ENCODE measurements at places on chromosomes 2 and 18.

DNA sequence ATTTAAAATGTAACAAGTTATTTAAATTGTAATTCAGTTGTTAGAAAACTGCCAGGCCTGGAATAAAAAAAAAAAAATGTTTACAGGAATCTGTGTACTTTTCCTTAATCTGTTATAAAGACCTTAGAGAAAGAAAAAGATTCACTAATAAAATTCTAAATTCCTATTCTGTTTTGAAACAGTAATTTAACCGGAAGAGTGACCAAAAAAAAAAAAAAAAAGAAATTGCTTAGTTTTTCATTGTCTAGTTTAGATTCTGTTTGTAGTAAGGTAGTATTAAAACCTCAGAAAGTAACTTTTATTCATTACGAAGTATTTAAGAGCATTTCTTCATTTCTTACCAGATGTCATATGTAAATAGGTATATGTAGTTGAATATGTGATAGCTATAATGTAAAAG, 2.5 kb downstream of the REL start:
- DNase-seq, result no peak

DNA sequence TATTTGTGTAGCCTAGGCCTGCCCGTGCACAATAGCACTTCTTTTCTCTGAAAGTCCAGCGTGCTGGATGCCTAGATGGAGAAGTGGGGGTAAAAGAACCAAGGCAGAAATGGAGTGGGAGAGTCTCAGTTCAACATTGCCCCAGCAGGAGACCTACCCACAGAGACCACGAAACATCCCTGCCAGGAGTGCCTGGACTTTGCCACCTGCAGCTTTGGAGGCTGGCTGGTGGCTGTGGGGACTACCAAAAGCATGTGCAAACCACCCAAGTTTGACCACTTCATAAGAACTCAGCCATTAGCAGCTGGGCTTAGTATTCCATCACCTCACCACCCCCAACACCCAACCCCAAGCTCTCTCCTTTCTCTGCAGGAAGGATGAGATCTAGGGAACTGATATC, 416.9 kb upstream of the ID2 start:
- DNase-seq, result no peak

DNA sequence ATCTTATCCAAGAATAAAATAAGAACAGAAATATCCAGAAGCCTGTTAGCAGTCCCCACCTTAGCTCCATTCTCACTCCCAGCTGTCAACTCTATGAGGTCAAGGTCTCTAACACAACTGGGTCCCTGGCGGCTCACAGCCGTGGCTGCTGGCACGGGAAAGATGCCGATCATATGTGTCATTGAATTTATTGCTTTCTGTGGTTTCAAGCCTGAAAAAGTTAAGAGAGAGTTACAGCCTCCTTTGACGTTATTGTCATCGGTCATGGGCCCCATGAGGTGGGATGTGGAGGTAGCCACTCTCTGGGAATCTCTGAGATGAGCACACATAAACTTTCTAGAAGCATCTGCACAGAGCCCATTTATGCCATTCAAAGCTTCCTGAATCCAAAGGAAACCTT, 28.7 kb upstream of the CABLES1 start:
- no peak for DNase-seq

DNA sequence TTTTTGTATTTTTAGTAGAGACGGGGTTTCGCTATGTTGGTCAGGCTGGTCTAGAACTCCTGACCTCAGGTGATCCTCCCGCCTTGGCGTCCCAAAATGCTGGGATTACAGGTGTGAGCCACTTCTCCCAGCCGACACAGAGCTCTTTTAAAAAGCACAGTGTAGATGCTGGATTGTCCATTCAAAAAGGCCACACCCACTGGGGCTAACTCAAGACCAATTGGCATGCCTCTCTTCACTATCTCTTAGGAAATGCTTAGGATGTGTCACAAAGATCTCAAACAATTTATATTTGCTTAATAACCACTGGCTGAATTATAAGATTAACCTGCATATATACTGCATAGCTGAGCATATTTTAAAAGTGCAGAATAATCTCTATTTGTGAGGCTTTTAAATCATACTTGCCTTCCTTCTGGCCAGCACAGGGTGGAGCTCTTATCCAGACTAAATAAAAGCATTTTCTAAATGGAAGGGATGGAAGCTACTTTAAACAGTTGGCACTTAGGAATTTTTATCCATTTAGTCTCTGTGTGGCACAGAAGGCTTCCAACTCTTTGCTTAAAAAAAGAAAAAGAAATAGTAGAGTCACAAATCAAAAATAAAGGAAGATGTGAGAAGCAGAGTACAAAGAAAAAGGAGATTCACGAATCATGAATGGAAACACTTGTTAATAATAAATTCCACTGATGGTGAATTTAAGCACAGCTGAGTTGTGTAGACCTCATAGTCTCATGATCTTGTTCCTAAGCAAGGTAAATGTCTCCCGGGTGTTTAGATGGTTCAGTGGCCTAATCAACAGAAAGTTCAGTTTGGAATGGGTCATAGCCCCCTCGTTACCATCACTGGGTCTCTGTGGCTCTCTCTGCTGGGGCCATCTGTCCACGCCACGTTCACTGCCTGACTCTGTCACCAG, 22.4 kb downstream of the CRYGD start:
- DNase-seq, result no peak

DNA sequence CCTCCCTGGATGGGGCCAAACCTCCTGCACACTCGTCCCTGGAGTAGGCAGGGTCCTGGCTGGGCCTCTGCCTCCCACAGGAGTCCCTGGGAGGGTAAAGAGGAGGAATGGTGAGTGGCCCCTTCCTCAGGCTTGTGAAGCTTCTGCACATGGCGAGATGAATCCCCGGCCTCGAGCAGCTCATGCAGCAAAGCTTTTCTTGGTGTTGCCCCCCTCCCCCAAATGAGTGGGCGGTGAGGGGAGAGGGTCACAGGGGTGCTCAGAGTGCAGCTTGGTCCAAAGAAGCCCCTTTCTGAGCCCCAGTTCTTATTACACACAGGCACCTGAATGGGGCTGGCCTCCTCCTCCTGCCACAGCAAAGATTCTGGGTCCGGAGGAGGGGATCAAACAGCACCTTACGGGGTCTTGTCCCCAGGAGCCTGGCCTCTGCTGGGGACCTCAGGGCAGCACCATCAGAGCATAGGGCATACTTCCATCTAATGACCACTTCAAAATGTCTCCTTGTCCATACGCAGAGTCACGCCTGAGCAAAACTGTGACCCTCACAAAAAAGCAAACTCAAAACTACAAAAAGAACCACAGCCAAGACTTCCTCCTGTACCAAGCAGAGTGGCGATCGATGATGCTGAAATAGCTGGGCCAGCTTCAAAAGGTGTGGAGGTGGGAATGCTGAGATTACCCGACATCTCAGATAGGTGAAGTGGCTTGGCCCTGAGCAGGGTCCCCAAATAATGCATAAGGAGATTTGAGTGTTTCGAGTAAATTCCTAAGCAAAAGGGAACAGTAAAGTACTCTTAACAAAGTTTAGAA, 148.4 kb upstream of the TWIST2 start:
- DNase-seq, result no peak

GRCh38 chr2:237406371-237406895, 7.5 kb downstream of the COL6A3 start:
- DNase-seq, result no peak

GRCh38 chr2:126446106-126446695, 209.8 kb upstream of the GYPC start:
- DNase-seq, result no peak

DNA sequence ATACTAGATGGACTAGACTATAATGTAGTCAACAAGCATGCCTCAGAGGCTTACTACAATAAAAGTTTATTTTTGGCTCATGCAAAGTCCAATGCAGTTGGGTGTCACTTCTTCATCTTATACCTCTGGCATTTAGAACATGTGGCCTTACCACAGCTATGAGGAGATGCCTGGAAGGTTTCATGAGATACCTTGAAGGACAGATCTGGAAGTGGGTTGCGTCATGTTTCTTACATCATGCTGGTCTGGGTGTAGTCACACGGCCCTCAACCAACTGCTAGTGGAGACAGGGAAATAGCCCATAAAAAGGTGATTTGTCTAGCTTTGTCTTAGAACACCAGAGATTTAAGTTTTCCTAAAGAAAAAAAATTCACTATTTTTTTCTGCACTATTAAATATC, 91.7 kb upstream of the MMADHC start:
- DNase-seq, result no peak

- DNase-seq, result no peak
Measured at GRCh38 chr2:64268330-64269048, 124.3 kb upstream of the PELI1 start.

DNA sequence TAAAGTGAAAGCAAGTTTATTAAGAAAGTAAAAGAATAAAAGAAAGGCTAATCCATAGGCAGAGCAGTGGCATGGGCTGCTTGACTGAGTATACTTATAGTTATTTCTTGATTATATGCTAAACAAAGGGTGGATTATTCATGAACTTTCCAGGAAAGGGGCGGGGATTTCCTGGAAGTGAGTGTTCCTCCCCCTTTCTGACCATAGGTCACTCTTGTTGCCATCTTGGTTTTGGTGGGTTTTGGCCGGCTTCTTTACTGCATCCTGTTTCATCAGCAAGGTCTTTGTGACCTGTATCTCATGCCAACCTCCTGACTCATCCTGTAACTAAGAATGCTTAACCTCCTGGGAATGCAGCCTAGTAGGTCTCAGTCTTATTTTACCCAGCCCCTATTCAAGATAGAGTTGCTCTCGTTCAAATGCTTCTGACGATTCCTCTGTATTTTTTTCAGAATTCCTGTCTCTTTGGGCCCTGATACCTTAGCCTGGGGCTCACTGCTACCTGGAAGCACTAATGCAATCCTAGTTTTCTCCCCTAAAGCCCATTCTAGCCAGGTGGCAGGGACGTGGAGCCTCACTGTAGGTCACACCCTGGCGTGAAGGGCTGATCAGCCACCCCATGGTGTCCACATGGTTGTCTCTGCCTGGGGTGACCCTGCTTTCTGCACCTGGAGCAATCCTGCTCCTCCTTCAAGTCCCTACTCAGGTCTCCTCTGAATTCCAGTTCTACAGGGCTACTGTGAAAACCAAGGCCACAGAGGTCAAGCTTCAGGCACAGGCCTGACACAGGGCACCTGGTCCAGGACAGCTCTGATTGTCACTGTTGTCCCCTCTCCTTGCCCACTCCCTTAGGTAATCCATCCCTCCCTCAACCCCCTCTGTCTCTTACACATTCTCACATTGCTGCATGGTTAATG, 6.0 kb upstream of the SLC35F6 start:
- DNase-seq, result no peak

GRCh38 chr18:4807604-4808293, 352.6 kb upstream of the DLGAP1 start:
- no peak for DNase-seq

DNA sequence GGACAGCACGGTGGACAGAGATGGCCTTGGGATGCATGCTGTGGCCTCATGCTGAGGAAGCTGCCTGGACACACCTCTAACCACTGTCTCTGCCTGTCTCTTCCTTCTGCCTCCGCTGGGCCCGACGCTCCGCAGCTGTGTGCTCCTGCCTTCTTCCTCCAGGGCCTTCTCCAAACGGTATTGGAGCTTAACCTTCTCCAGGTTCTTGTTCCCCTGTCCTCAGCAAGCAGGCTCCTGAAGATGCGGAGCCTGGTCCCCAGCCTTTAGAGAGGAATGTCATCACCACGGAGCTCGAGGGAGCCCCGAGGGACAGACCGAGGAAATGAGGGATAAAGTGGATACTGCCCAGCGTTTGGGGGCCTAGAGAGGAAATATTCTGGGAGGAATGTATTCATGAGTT, 155.1 kb downstream of the DYSF start:
- DNase-seq, result no peak

- DNase-seq, result no peak
Measured at GRCh38 chr2:220504938-220505503, 877.6 kb downstream of the SLC4A3 start.

DNA sequence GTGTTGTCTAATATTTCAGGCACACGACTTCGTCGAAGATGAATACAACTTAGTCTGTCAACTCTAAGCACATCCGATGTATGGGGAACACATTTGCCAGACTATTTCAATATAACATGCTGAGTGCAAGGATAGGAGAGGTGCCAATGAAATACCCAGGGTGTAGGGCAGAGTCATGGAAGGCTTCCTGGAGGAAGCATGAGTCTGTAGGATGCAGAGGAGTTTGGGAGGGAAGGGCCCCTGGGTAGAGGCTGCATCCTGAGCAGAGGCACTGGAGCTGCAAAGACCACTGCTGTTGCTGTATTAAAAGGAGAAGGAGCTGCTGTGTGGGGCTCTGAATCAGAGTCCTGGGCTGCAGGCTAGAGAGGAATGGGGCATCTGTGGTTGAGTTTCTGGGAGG, 89.9 kb downstream of the ASAP2 start:
- no peak for DNase-seq

GRCh38 chr18:697800-698199, 14.6 kb downstream of the ENOSF1 start:
- DNase-seq, result no peak

DNA sequence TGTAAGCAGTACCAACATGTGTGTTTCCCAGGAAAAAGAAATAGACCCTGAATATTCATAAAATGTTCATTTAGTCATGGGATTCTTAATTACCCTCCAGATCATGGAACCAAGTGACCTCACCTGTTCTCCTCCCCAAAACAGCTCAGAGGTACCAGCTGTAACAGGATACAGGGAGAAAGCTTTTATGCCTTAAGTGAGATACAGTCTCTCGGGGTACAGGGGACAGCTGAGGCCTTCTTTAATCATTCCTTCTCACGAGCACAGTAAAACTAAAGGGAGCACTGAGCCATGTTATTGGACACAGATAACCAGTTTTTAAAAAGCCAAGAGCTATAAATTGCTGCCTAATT, 16.6 kb downstream of the EPHA4 start:
- DNase-seq, result no peak

DNA sequence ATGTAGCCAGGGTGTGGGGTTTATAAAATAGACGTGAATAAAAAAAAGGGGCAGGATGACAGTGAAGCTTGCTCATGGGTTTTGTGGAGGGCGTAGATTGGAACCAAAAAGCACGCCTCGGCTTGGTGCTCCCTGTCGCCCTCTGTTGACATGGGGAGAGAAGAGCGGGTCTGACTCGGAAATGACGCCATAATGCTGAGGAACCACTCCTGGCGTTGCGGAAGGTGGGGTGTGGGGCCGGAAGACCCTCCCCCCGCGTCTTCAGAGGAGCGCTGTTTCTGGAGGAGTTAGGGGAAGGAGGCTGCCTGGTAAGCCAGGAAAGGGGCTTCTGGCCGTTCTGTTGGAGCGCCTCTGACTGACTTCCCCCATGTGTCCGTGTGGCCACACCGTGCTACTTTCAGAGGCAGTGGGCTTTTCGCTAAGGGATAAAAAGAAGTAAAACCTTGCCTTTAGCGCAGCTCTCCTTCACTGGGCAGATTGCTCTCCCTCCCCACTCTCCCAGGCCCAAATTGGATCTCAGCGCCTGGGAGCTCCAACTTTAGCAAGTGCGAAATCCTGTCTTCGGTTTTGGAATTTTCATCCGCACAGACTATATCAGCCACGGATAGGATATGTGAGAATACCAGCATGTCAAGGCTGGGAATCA, 42.8 kb downstream of the PLEKHA3 start:
- DNase-seq, result peak; percentile 71

DNA sequence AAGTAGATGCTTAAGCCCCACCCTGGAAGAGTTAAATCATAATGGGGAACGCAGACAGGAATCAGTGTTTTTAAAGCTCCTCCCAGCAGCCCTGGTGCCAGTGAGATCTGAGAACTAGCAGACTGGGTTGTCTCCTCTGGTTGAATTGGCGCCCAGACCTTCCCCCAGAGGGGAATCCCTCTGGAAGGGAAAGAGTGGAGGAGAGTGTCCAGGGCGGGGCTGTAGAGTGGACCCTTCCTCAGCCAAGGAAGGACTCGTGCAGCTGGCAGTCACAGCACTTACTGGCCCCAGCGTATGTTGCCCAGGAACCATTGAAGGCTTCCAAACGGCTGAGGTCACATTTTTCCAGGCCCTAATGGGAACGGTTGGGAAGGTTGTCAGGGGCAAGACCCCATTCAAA, 62.5 kb downstream of the TGOLN2 start:
- no peak for DNase-seq

- DNase-seq, result no peak
Measured at GRCh38 chr2:234991290-234991689, 39.5 kb downstream of the SH3BP4 start.

Data from stimulated activated CD8-positive, alpha-beta memory T cell treated with anti-CD3 and anti-CD28 coated beads, Interleukin-7, amount 100 ng/mL, for 4 hours (primary cell).